ENCODE measurements at places on chromosomes 1 and 21.

- no peak for DNase-seq
Measured at GRCh38 chr1:166627558-166627957, 211.7 kb upstream of the POGK start.

DNA sequence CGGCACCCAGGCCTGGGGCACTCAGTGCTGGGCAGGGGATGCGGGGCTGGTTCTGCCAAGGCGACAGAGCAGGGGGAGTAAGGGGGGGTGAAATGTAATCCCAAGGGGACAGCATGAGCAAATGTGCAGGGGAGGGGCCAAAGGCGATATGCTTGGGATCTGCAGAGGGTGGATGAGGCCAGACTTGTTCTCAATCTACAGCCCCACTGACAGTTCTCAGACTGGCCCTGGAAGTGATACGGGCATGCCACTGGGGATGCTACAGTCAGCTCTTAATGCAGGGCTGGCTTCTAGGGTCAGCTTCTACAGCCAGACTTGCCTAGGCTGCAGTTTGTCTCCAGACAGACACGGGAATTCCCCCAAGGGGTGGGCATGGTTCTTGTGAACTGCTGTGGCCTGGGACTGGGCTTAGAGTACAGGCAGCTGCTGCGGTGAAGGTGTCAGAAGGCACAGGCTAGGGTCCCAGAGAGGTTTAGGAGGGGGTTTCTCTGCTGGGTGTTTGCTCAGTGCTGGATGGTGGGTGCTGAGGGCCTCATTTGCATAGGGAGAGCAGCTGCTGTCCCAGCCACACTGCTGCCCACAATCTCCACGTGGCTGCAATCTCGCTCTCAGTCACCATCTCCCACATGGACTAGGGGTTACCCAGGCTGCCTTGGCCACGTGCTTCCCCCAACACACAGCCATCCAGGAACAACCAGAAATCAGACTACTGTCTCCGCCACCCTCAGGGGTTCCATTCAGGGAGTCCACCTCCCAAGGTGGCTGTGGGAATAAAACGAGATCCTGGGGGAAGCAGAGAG, 190.1 kb downstream of the HIVEP3 start:
- no peak for DNase-seq

GRCh38 chr1:156497078-156497742, 3.4 kb downstream of the MEF2D start:
- DNase-seq: no peak

GRCh38 chr1:230641346-230641745, 935 bp upstream of the COG2 start:
- no peak for DNase-seq

DNA sequence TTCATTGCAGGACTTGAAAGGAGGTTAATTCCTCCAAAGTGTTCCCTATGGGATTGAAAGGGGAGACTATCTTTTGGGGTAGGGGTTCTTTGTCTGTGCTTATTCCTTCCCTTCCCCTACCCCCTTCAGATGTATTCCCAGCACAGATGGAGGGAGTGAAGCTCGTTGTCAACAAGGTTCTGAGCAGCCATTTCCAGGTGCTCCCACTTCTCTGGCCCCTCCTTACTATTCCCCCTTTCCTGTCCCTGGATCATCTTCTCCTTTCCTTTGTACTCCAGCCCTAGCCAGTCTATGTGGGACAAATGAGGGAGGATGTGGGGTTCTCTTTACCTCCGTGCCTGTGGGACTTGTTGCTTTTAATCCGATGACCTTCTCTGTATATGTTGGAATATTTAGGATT, 899 bp downstream of the TOMM40L start:
- no peak for DNase-seq

- no peak for DNase-seq
Measured at GRCh38 chr1:156608981-156609380, 7.7 kb upstream of the GPATCH4 start.

DNA sequence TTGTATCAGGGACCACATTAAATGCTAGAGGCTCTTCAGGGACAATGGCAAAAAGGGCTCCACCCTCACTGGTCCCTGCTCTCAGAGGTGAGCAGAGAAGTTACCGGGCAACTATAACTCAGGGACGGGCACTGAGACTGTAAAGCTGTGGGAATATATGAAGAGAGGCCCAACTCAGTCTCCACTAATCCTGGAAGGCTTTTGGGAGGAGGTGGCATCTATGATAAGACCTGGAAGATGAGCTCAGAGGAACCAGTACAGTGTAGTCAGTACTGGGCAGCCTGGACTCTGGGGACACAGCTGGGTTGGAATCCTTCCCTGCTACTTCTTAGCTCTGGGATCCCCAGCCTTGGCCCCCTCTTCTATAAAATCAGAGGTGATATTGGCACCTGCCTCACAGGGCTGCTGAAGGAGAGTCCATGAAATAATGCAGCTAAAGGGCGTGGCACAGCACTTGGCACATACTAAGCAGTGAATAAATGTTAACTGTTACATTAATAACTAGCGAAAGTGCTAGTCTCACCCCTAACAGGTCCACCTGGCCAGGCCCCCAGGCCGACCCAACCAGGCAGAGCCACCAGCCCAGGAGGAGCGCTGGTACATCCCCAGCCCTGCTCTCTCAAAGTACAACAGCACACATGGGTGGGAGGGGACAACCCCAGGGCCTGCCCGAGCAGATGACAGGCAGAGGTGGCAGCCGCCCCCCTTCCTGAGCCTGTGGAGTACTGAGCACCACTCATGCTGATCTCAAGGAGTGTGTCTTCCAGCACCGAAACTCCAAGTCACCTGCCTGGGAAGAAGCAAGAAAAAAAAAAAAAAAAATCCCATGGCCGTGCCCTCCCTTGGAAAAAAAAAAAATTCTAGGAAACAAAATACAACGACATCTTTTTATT, 62.7 kb downstream of the CASZ1 start:
- no peak for DNase-seq

- no peak for DNase-seq
Measured at GRCh38 chr21:35222541-35222941, 173.4 kb upstream of the RUNX1 start.

- DNase-seq: no peak
Measured at GRCh38 chr1:61058483-61059245, 23.7 kb upstream of the NFIA start.

GRCh38 chr1:60753036-60753900, 329.1 kb upstream of the NFIA start:
- no peak for DNase-seq

- no peak for DNase-seq
Measured at GRCh38 chr1:168135116-168135920, 1.4 kb downstream of the GPR161 start.

DNA sequence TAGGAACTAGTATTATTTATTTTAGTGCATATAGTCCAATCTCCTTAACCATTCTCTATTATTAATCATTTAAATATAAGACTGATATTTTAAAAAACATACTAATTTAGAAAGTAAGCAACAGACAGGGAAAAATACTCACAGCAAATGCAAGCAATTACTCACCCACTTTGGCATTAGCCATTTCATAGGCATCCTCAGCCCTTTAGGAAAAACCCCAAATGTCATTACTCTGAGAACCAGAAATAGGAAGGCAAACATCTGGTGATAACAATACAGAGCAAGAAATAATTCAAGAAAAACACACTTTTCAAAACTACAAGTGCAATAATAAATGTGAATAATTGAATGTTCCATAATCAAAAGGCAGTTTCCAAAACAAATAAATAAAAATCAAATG, 545.1 kb downstream of the PLPP3 start:
- no peak for DNase-seq

GRCh38 chr1:209787551-209787950, 3.2 kb upstream of the C1orf74 start:
- no peak for DNase-seq

DNA sequence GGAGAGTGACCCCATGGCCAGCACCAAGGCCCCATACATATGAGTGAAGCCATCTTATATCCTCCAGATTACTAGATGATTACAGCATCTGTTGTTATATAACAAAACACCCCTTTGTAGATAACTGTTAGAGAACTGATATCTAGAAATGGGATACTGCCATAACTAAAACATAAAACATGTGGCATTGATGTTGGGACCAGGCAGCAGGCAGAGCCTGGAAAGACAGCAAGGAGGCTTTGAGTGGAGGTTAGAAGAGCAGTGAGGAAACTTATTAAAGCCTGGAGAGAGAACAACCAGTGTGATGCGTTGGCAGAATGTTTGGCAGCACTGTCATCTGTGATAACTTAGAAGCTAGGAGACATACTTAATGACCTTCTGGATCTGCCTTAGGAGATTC, 5.5 kb upstream of the ZMYM6 start:
- DNase-seq: no peak

DNA sequence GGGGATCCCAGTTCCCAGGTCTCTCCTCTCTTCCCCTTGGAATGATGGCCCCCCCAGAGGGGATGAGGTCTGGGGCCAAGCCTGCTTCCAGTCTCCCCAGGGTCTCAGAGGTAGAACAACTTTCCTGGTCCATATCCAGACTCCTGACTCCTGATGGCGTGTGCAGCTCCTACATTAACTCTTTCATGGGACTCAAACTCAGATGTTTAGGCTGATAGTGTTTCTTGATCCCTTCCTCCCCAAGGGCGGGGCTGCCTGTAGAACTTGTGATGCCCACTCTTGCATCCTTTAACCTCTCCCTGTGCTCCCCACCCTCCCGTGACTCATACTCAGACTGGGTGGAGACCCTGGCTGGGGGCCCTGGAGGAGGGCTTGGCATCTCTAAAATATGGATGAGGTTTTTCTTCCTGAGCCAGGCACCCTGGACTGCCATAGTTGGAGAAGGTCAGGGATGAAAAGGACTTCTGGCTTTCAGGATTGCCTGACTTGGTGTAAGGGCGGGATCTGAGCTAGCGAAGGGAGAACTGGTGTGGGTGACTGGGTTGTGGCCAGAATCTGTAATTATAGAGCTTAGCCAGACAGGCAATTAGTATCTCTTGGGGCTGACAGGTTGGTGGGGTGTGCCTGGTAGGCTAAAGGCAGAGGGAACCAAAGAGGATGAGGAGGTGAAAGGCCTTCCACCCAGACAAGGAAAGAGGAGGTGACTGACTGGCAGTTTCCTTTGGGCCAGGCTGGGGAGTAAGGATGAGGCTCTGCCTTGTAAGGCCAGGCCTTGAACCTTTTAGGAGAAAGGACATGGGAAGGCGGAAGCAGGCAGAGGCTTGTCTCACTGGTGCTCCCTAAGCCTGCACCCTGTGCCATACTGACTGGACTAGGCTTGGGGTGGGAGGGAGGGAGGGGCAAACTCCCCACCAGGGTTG, 1.5 kb downstream of the ATP8B2 start:
- DNase-seq: no peak

- DNase-seq: no peak
Measured at GRCh38 chr1:23122023-23122748, 46.5 kb downstream of the LUZP1 start.

GRCh38 chr1:148379697-148380096, 103.4 kb downstream of the PPIAL4G start:
- no peak for DNase-seq

- DNase-seq: no peak
Measured at GRCh38 chr1:20250340-20250989, 40.2 kb upstream of the VWA5B1 start.

DNA sequence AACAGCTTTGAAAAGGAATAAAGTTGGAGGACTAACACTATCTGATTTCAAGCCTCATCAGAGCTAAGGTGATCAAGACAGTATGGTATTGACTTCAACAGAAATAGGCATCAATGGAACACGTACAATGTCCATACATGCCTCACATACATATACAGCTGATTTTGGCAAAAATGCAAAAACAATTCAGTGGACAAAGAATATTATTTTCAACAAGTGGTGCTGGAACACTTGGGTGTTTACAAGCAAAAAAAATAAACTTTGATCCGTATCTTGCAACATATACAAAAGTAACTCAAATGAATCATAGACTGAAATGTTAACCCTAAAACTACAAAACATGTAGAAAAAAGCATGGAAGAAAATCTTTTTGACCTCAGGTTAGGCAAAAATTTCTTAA, 141.9 kb upstream of the ZC3H11B start:
- no peak for DNase-seq

DNA sequence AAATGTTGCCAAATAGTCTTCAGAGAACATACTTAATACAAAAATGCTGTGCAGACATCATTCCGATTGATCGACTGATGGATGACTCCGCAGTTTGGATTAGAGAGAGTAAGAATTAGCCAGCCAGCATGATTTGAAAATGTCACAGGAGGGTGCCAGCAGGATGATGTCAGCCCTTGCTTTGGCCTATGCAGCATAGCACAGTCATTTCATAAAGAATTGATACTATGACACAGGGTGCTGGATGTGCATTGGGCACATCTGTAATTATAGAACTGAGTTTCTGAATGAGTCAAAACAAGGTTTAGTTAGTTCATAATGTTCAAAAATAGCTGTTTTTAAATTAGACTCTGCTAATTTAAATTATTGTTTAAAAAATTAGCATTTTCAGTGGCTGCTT, 21.6 kb upstream of the TRAF5 start:
- DNase-seq: no peak

- DNase-seq: no peak
Measured at GRCh38 chr1:180157108-180157507, 2.4 kb downstream of the QSOX1 start.

GRCh38 chr1:212344905-212345304, 59.7 kb downstream of the PPP2R5A start:
- DNase-seq: no peak

GRCh38 chr1:204854286-204854685, 16.4 kb upstream of the NFASC start:
- no peak for DNase-seq

All from cortex of kidney (tissue), 1 donor.